Upper lobe of right lung (tissue), 1 donor: ENCODE measurements at places on chromosomes 3 and 15. TPM values are rescaled to one million over a fixed set of nuclear protein-coding genes. Genes with fewer than 3 reads are reported as not detected.

- DNase-seq: no peak
Observed at GRCh38 chr3:176969506-176969905, 227.8 kb downstream of the TBL1XR1 start.

Gene OXSM
- 8.5 TPM for total RNA-seq

Gene ZBTB47
- 28.1 TPM for total RNA-seq

Gene PLSCR1
- 165 TPM for total RNA-seq

DNA sequence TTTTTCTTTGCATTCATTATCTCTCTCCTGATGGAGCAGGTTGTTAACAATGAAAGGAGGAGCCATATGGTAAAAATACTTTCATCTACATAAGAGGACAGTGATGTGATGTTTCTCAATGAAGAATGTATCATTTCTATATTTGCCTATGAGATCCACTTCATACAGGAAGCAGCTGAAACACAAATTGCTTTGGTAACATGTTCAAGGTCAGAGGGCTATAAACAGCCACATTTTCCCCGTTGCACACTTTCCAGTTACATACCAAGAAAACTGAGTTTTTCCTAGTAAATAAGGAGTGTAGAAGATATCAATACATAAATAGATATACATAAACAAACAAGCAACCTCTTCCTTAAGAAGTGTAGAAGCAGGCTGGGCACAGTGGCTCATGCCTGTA lies 32.6 kb upstream of the GYG1 start:
- DNase-seq: no peak

DNA sequence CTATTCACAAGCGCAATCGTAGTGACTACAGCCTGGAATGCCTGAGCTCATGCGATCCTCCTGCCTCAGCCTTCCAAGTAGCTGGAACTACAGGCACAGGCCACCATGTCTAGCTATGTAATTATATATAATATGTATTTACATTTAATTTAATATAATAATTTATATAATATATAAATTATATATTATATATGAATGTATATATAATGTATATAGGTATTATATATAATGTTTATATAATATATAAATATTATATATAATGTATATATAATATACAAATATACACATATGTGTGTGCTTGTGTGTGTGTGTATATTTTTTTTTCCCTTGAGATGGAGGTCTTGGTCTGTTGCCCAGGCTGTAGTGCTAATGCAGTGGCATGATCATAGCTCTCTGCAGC lies 27.6 kb upstream of the ULK4 start:
- no peak for DNase-seq

- no peak for DNase-seq
Observed at GRCh38 chr3:68919000-68919399, 13.3 kb downstream of the TAFA4 start.

GRCh38 chr3:58858126-58858525 lies 191.6 kb upstream of the FAM3D start:
- DNase-seq: no peak

GRCh38 chr3:58693940-58694850 lies 27.6 kb upstream of the FAM3D start:
- DNase-seq: no peak

Gene GATA2
- total RNA-seq: 86.6 TPM

DNA sequence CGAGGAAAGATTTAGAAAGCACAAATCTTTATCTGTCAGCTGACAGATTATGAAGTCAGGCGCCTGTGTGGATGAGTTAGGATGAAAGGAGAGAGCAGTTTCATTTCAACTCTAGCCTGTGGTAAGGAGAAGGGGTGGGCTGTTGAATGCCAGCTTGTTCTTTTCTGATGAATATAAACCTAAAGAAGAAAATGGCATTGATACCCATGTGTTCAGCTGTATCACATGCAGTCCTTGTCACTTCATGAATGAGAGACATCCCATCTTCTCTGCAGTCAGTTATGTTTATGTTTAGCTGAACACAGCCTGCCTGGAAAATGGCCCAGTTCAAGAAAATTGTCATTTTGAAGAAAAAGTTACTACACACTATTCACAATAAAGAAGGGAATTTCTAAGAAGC lies 345.7 kb upstream of the RBMS3 start:
- DNase-seq: no peak
